NCI-H526 treated with DMSO at 0.1 percent for 48 hours (cell line): ENCODE measurements at places on chromosomes 11 and 22.

DNA sequence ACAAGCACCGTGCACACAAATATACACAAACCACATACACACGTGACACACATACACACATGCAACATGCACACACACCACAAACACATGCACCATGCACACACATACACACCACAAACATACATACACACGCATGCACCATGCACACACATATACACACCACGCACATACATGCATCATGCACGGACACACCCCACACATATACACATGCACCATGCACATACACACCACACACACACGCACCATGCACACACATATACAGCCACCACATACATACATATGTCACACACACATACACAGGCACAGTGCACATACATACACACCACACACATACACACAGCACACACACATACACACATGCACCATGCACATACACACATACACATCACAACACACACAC lies 12.7 kb upstream of the B4GALNT4 start:
- no peak for DNase-seq

DNA sequence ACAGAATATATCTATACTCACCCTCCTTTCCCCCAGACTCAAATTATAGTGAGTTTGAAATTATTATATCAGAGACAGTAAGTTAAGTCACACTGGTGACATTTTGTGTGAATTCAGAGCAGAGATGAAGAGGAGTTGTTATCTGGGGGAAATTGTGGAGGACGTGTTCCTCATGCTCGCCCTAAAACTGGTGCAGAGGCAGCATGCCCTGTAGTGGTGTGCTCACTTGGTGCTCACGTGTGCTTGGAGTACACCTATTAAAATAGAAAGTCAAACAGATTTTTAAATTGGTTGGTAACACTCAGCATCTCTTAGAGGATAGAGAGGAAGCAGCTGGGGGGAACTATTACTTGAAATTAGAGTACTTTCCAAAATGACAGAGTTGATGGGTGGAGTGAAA lies 51.6 kb upstream of the ADSL start:
- no peak for DNase-seq

DNA sequence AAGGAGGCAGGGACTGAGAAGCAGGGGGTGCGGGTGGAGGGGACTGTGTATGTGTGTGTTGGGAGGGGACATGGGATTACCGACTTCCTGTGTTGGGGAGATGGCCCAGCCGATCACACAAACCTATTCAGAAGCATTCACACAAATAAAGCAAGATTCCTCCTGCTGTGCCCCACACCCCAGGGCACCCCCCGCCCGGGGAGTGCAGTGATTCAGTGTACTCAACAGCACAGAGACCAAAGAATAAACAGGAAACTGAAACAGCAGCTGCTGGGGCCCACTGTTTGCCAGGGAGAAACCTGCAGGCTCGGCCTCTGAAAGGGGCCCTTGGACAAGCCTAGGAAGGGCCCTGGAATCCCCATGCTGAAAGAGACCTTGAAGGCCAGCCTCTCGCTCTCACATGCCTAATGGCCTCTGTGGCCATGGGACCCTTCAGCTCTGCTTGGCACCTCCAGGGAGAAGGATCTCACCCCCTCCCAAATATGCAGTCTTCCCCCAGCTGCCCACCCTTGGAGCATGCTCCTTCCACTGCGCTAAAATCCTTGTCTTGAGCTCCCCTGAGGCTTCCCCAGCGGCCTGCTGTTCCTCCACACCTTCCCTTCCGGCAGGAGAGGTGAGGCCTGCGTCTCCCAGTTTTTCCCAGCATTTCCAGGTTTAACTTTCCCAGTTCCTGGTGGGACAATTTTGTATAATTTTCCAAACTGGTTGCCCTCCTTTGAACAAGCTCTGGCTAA lies 72.9 kb downstream of the CSNK2A3 start:
- DNase-seq, result no peak

- DNase-seq, result no peak
Measured at GRCh38 chr22:45504373-45505341, 2.0 kb downstream of the FBLN1 start.

DNA sequence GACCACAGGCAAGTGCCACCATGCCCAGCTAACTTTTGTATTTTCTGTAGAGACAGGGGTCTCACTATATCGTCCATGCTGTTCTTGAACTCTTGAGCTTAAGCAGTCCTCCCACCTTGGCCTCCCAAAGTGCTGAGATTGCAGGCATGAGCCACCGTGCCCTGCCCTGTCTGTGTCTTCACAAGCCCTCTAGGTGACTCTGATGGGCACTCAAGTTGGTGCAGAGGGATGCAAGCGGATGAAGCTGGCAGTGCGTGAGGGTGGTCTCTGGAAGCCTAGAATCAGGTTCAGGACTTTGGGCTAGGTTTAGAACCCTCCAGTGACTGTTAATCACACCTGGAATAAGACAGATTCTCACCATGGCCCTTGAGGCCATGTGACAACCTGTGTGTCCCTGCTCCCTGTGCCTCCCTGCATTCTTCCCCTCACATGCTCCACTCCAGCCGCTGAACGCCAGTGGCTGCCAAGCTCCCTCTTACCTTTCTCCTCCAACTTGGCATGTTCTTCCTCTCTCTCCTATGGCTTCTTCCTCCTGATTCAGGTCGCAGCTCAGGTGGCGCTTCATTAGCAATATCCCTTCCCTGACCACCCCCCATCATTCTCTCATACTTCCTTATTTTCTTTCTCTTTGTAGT lies 242.3 kb upstream of the TBCEL start:
- DNase-seq, result no peak

GRCh38 chr11:17233101-17233500 lies 25.3 kb upstream of the PIK3C2A start:
- DNase-seq, result no peak

DNA sequence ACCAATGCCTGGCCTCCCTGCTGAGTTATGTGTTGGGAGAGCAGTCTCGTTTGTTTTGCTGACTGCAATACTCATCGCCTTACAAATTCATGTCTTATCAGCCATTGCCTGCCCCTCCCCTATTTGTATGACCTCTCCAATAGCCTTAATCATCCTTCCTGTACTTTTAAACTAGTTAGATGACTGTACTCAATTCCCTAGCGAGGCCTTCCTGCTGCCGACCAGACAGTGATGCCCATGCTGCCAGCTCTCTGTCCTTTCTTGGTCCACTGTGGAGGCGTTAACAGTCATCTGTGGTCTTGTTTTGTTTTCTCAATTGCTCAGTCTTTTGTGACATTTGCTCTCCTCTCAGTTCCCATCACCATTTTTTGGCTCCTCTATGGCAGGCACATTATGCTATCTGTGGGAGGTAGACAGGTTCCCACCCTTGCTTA lies 20.3 kb upstream of the YPEL1 start:
- no peak for DNase-seq

GRCh38 chr22:21845558-21846453 lies 21.6 kb downstream of the MAPK1 start:
- DNase-seq, result no peak

GRCh38 chr22:44683881-44684280 lies 18.1 kb upstream of the PRR5 start:
- DNase-seq, result no peak

- no peak for DNase-seq
Measured at GRCh38 chr11:3747704-3748103, 49.6 kb downstream of the NUP98 start.

GRCh38 chr11:131663405-131664200 lies 293.2 kb downstream of the NTM start:
- DNase-seq, result no peak
